ENCODE measurements at places on chromosomes 12 and 14.
A peak's percentile ranks its signal among the peaks of the same experiment; 100 is the strongest.

DNA sequence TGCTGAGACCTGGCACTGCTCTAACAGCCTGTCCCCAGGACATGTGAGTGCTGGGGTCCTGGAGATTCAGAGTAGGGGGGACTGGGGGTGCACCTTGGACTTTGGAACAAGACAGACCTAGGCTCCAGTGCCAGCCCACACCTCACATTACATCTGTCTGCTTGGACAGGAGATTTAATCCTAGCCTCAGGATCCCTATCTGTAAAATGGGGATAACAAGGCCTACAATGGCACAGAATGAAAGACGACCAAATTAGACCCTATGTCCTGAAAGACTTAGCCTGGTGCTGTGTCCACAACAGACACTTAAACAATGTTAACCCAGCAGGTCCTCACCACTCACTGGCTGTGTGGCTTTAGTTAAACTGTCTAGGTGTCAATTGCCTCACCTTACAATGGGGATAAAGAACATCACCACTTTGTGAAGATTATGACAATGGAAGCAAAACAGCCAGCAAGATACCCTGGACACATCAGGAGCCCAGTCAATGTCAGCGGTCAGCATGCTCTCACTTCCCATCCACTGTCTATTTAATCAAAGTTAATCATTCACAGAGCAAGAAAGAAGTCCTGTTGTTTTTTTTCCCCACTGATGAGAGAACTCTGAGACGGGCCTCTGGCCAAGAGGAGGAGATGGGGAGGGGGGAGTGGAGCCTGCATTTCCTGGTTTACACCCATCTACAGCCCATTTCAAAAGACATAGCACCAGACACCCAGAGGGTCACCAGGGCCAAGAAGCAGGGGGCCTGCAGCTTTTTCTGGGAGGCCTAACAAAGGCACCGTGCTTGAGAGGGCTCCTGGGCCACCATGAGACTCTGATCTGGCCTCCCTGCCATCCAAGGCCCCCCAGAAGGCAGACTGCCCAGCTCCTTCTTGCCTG lies 40.6 kb downstream of the ACTN1 start:
- peak; percentile 72 for DNase-seq

GRCh38 chr12:102876883-102877282 lies 40.2 kb downstream of the PAH start:
- DNase-seq, result no peak

DNA sequence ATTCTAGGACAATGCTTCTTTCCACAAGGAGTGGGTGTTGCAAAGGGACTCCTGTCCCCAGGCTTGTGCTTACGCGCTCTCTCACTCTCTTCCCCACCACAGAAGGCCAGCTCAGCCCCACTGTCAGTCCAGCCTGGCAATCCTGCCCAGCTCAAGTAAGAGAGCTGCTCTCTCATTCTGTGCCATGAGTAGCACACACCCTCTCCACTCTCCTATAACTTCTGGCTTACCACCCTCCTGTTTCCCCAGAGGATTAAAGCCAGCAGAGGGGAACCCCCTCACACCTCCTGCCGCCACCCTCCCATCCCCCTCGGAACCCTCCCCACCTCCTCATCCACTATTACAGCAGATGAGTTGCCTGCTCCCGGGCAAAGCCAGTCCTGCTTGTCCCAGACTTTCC lies 17.1 kb downstream of the NCKAP5L start:
- DNase-seq, result no peak

- no peak for DNase-seq
Observed at GRCh38 chr12:87336814-87337336, 692.3 kb downstream of the C12orf50 start.

- DNase-seq, result no peak
Observed at GRCh38 chr12:19169222-19169621, 39.7 kb downstream of the PLEKHA5 start.

GRCh38 chr12:67618303-67618702 lies 30.2 kb upstream of the DYRK2 start:
- DNase-seq, result no peak
